Central memory CD4-positive, alpha-beta T cell (primary cell): ENCODE measurements at places on chromosomes 6 and 20.

DNA sequence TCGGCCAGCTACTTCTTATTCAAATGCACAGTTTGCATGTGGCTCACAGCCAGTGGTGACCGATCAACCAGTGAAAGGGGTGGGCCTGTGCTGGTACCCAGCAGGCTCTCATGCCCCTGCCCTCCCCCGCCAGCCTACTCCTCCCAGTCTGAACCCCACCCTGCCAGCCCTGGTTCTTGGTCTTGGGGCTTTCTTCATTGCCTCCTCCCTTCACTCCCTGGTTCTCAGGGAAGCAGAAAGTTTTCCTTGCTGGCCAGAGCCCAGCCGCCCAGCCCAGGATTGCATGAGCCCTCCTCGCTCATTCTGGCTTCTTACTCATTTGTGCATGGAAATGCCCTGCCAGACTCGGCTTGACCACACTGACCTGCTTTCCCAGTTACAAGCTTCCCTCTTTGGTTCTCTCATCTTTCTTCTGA is 40.8 kb downstream of the KCNK17 start:
- no peak for DNase-seq

DNA sequence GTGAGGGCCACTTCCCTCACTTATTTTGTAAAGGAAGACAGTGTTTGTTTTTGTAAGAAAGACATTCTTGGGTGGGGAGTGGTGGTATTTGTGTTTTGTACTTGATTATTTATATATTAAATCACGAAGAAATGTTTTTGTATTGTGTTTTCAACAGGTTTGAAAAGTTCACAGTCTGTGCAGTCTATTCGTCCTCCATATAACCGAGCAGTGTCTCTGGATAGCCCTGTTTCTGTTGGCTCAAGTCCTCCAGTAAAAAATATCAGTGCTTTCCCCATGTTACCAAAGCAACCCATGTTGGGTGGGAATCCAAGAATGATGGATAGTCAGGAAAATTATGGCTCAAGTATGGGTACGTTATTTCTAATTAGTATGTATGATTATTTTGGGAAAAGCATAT is 137.2 kb downstream of the NCOA3 start:
- DNase-seq, result no peak

DNA sequence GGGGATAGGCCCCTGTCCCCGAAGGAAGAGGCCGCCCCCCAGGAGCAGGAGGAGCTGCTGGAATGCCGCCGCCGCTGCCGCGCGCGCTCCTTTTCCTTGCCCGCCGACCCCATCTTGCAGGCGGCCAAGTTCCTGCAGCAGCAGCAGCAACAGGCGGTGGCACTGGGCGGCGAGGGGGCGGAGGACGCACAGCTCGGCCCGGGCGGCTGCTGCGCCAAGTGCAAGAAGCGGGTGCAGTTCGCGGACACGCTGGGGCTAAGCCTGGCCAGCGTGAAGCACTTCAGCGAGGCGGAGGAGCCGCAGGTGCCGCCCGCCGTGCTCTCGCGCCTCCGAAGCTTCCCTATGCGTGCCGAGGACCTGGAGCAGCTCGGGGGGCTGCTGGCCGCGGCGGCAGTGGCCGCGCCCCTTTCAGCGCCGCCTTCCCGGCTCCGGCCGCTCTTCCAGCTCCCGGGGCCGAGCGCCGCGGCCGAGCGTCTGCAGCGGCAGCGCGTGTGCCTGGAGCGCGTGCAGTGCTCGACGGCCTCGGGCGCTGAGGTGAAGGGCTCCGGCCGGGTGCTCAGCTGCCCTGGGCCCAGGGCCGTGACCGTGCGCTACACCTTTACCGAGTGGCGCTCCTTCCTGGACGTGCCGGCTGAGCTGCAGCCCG is 630 bp downstream of the PPP1R3G start:
- no peak for DNase-seq

- no peak for DNase-seq
Observed at GRCh38 chr6:53282234-53282633, 66.5 kb downstream of the ELOVL5 start.

DNA sequence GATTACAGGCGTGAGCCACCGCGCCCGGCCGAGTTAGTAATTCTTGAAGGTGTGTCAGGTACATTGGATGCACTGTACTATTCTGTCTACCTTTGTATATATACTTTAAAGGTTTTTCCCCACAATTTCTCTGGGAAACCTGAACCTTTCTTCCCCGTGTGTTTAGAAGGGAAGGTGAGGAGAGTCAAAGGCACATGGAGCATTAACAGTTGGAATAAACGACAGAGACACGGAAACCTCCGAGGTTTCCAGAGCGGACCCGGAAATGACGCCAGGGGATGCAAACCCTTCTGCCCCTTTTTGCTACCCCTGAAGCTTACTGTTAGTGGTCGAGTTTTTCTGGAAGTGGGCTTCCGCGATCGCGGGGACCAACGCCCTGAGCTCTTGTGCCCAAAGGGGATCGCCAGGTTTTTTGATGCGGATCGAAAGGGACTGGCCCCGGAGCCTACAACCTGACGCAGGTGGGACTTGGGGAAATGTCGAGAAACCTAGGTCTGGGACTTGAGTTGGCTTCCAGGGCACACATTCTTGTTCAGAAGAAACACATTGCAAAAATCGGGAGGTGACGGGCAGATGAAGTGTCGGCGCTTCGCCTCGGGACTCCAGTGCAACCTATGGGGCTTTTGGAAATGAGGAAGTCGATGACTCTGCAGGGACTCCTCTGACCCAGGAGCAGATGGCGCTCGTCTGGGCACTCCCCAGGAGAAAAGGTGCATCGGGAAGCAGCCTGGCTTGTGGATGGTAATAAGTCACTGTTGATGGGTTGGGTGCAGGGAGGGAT is 218.2 kb downstream of the OR2B2 start:
- DNase-seq, result no peak

GRCh38 chr6:14748679-14749078 is 497.2 kb upstream of the JARID2 start:
- DNase-seq, result no peak

GRCh38 chr6:44201200-44201599 is 15.5 kb upstream of the MYMX start:
- no peak for DNase-seq
